Esophagus muscularis mucosa (tissue), 4 donors: ENCODE measurements at places on chromosomes 7 and 10. TPM values are rescaled to one million over a fixed set of nuclear protein-coding genes. Genes with fewer than 3 reads are reported as not detected.

TFR2 gene
- total RNA-seq: 0.17 TPM

- H3K36me3 ChIP-seq: no peaks in the 10 kb centered on the region
- no peak overlapping the region for H3K27ac ChIP-seq
- H3K4me1 ChIP-seq: no peaks in the 10 kb centered on the region
- no peak for DNase-seq
- no peak overlapping the region for H3K4me3 ChIP-seq
These were observed 158.6 kb downstream of the NRF1 start for GRCh38 chr7:129769866-129770808.

GRCh38 chr10:64867501-64867962 lies 1346.3 kb downstream of the REEP3 start:
- H3K4me3 ChIP-seq: no peak overlapping the region
- no peak overlapping the region for H3K27ac ChIP-seq
- H3K4me1 ChIP-seq: no peaks in the 10 kb centered on the region
- no peaks in the 10 kb centered on the region for H3K36me3 ChIP-seq
- H3K27me3 ChIP-seq: no peaks in the 10 kb centered on the region
- DNase-seq: no peak

MEOX2 gene
- 3.6 TPM for total RNA-seq

DNA sequence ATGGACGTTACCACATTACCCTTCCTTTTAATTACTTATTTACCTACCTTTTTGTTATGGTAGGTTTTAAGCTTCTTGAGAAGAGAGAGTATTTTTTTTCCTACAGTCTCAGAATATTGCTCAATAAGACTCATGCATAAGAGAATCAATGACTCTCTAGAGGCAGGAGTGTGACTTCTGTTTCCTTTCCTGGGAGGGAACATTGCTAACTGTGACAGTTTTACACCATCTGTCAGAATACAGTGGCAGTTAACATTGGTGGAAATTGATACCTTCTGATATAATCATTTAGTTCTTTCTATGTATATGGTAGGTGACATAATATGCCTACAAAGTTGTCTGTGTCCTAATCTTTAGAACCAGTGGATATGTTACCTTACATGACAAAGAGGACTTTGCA lies 348.7 kb upstream of the POT1 start:
- DNase-seq: no peak
- no peaks in the 10 kb centered on the region for H3K27me3 ChIP-seq
- H3K27ac ChIP-seq: no peak overlapping the region
- no peaks in the 10 kb centered on the region for H3K4me1 ChIP-seq
- H3K36me3 ChIP-seq: no peaks in the 10 kb centered on the region
- H3K4me3 ChIP-seq: no peak overlapping the region

GRCh38 chr10:75444781-75445386 lies 13.5 kb downstream of the LRMDA start:
- no peaks in the 10 kb centered on the region for H3K36me3 ChIP-seq
- no peaks in the 10 kb centered on the region for H3K4me1 ChIP-seq
- H3K27ac ChIP-seq: no peak overlapping the region
- no peaks in the 10 kb centered on the region for H3K27me3 ChIP-seq
- no peak for DNase-seq

DNA sequence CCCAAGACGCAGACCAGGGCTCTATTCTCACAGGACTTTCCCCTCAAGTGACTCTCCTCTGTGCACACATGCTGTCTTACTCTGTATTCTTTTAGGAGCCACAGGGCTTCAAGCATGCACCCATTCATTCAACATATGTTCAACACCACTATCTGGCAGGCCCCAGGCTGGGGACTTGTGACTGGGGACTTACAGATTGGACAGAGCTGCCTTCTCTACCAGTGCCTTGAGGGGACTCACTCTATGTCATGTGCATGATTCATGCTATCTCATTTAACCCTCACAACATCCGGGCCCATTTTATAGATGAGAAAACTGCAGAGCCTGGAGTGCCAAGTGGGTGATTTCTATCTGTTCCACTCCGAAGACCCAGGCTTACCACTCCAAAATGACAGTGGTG lies 34.3 kb downstream of the MYL10 start:
- no peak for DNase-seq
- H3K4me3 ChIP-seq: no peak overlapping the region
- H3K36me3 ChIP-seq: no peaks in the 10 kb centered on the region
- no peak overlapping the region for H3K27ac ChIP-seq
- no peaks in the 10 kb centered on the region for H3K27me3 ChIP-seq

DNA sequence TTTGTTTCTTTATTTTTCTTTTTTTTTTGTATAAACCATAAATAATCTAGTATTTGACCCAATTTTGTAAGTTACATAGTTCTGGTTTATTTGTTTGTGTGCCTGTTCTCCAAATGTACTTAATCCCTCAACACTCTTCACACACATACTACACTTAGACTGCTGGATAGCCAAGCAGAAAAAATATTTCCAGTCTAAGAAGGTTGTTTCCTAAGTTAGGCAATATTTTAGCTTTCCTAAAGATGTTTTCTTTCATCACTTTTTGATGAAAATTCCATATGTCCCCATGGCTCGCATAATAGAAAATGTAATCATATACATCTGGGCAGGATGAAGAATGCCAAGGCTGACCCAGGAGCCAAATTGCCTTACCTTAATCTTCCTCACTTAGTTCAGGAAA lies 105.3 kb downstream of the PPP1R3A start:
- H3K27ac ChIP-seq: no peak overlapping the region
- no peaks in the 10 kb centered on the region for H3K36me3 ChIP-seq
- no peak for DNase-seq
- H3K27me3 ChIP-seq: no peaks in the 10 kb centered on the region
- no peak overlapping the region for H3K4me3 ChIP-seq

DNA sequence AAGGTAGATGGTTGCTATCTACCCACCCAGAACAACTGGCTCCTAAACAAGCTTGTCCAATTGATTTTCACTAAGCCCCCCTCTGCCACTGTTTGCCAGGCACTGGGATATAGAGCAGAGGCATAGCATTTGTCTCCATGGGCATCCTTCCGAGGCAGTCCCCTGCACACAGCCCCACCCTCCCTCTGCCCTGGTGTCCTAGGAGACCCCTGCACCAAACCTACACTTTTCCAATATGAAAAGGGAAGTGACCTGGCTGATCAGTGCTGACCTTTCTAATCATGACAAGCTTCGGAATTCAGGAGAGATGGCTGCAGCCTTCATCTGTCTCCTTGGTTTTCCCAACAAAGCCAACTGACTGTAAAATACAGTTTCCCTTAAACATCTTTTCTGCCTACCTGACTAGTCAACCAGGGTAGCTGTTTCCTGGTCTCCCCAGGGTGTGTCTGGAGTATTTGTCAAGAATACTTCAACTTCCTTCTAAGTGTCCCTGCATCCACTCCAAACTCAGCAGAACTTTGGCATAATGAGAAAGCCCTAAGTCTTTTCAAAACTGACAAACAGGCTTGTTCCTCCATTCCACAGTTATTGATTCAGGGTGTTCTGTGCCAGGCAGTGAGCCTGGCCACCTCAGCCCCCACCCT lies 7.6 kb upstream of the SLC18A3 start:
- no peak overlapping the region for H3K4me3 ChIP-seq
- peaks cover 84% of the 10 kb centered on the region for H3K27me3 ChIP-seq
- no peaks in the 10 kb centered on the region for H3K4me1 ChIP-seq
- no peak overlapping the region for H3K27ac ChIP-seq
- DNase-seq: peak; percentile 64
- H3K36me3 ChIP-seq: no peaks in the 10 kb centered on the region

ADAM22 gene
- total RNA-seq: 1.8 TPM

- peaks cover 42% of the 10 kb centered on the region for H3K4me1 ChIP-seq
- H3K27ac ChIP-seq: no peak overlapping the region
- H3K36me3 ChIP-seq: peaks cover 87% of the 10 kb centered on the region
- H3K27me3 ChIP-seq: no peaks in the 10 kb centered on the region
These were observed 24.7 kb downstream of the NOD1 start for GRCh38 chr7:30453921-30454320.

DNA sequence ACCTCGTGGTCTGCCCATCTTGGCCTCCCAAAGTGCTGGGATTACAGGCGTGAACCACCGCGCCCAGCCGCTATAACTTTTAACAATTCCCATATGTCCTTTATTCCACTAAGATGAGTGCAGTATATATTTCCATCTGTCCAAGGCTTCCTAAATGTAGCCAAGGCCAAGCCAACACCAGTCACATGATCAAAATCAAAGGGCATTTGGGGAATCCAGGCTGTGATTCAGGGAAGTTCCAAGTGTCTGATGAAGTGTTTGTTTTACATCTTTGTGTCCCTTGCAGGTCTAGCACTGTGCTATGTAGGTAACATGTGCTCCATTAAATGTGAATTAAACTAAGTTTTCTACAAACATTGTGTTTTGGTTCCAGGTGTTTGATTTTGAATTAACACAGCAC lies 20.8 kb downstream of the AKR1E2 start:
- no peaks in the 10 kb centered on the region for H3K27me3 ChIP-seq
- no peak overlapping the region for H3K4me3 ChIP-seq
- no peak overlapping the region for H3K27ac ChIP-seq
- H3K36me3 ChIP-seq: peaks cover 18% of the 10 kb centered on the region

- no peak overlapping the region for H3K4me3 ChIP-seq
- DNase-seq: no peak
- H3K36me3 ChIP-seq: peaks cover 67% of the 10 kb centered on the region
- H3K4me1 ChIP-seq: peaks cover 8% of the 10 kb centered on the region
These were observed 291.4 kb downstream of the USP6NL start for GRCh38 chr10:11319990-11320602.

SYPL1 gene
- total RNA-seq: 83.6 TPM

DNA sequence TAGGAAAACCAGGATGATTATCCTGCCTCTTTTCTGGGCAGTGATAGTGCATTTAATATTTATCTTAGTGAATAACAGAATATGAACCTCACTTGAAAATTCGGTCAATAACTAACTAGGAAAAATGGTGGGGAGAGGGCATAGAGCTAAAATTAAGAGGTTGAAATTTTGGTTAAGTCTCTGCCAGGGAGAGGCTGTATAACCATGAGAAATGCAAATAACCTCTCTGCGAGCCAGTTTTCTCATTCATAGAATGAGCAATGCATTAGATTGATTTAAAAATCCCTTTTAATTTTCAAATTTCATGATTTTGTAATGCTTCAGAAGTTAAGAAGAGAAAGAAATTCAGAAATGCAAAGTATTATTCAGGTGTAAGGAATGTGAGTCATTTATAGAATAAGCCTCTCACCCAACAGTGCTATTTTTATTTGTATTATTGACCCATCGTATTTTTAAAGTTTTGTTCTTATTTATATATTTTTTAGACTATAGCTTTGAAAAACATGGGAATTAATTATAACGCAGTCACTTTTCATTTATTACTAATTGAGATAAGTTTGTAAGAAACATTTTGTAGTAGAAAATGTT lies 104.7 kb downstream of the PHF14 start:
- no peaks in the 10 kb centered on the region for H3K27me3 ChIP-seq
- H3K4me3 ChIP-seq: no peak overlapping the region
- no peak overlapping the region for H3K27ac ChIP-seq
- H3K36me3 ChIP-seq: peaks cover 11% of the 10 kb centered on the region
- no peak for DNase-seq
- no peaks in the 10 kb centered on the region for H3K4me1 ChIP-seq

GRM3 gene
- total RNA-seq: not detected

DNA sequence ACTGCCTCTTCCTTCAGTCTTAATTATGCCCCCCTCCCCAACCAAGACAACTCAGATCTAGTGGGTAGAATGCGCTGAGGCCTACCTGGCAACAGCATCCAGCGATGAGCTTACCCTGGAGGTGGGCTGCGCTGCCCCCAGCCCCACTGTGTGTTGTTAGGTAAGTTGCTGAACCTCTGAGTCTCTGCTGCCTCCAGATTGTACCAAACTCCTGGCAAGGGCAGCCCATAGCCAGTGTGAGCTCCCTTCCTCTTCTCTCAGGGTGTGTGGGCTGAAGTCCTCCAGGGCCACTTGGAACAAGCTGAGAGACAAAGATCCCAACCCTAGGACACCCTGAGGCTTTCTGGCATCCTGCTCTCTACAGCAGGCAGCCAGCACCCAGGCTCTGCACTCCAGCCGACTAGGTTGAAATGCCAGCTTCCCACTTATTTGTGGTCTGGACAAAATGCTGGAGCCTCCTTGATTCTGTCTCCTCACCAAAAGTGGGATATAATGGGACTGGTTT lies 135.3 kb downstream of the ARHGAP22 start:
- H3K4me3 ChIP-seq: no peak overlapping the region
- H3K4me1 ChIP-seq: peaks cover 20% of the 10 kb centered on the region

DNA sequence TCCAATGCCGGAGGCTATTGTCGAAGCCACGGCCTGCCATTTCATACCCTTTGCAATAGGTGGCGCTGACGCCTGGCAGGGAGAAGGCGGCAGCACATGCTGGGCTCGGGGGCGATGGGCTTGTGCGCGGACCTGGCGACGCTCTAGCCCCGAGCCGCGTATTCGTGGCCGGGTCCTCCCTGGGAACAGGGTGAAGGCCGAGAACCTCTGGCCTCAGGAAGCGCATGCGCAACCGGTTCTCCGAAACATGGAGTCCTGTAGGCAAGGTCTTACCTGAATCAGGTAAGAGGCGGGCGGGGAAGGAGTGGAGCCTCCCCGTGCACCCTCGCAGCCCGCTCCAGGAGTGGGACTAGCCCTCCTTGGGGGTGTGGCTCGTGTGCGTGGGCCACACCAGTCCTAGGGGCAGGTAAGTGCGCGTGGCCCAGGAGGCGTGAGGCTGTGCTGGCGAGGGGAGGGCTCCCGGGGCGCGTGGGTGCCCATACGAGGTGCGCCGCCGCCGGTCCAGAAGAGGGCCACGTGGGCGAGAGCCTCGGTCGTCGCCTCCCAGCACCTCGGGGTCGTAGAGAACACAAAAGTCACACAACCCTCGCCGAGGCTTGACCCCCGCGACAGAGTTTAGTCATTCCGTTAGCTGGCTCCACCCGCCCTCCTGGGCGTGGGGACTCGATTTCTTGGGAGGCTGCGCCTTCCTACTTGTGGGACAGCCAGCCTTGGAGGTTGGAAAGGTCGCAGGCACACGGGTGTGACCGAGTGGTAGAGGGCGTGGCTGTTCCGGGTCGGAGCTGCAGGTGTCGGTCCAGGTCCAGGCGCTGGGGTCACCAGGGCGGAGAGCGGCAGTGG lies 5.6 kb upstream of the MEST start:
- peak overlapping the region; percentile 51 for H3K4me3 ChIP-seq
- no peak for DNase-seq
- H3K27me3 ChIP-seq: no peaks in the 10 kb centered on the region
- peaks cover 19% of the 10 kb centered on the region for H3K4me1 ChIP-seq
- no peak overlapping the region for H3K27ac ChIP-seq

- H3K27ac ChIP-seq: no peak overlapping the region
- no peaks in the 10 kb centered on the region for H3K4me1 ChIP-seq
- DNase-seq: no peak
- H3K4me3 ChIP-seq: no peak overlapping the region
- H3K27me3 ChIP-seq: no peaks in the 10 kb centered on the region
- H3K36me3 ChIP-seq: no peaks in the 10 kb centered on the region
These were observed 9.7 kb upstream of the SMIM30 start for GRCh38 chr7:113128031-113128430.

SMO gene
- total RNA-seq: 10.3 TPM

- no peak overlapping the region for H3K4me3 ChIP-seq
- no peaks in the 10 kb centered on the region for H3K4me1 ChIP-seq
- no peak overlapping the region for H3K27ac ChIP-seq
- DNase-seq: no peak
- no peaks in the 10 kb centered on the region for H3K36me3 ChIP-seq
These were observed 298.9 kb upstream of the HPS1 start for GRCh38 chr10:98745645-98746044.
